ENCODE measurements at places on chromosomes 3 and 15. TPM values are rescaled to one million over a fixed set of nuclear protein-coding genes. Genes with fewer than 3 reads are reported as not detected.

Gene CD86
- total RNA-seq = 0.97 TPM

Gene SPTSSB
- 33.0 TPM for total RNA-seq

Gene PARP15
- 0.12 TPM for total RNA-seq

Gene LYSMD4
- total RNA-seq = 23.8 TPM

Gene ITGA11
- total RNA-seq = 0.03 TPM

Gene FHIT
- 9.1 TPM for total RNA-seq

Gene GJD2
- 0.27 TPM for total RNA-seq

Gene MORC1
- total RNA-seq = not detected

Gene AGBL1
- total RNA-seq = 0.03 TPM

Gene PCYT1A
- 27.0 TPM for total RNA-seq

Gene AADAC
- not detected for total RNA-seq

Gene COL6A6
- 0.07 TPM for total RNA-seq

Gene GMNC
- total RNA-seq = 0.47 TPM

Gene KBTBD13
- not detected for total RNA-seq

Gene THAP10
- 5.5 TPM for total RNA-seq

Gene CPA3
- not detected for total RNA-seq
